ENCODE measurements at places on chromosomes 2 and 18. TPM values are rescaled to one million over a fixed set of nuclear protein-coding genes. Genes with fewer than 3 reads are reported as not detected.

GRCh38 chr2:137838255-137839092, 125.8 kb upstream of the HNMT start:
- DNase-seq: no peak

Gene PREB
- 113 TPM for total RNA-seq

Gene CPLX4
- not detected for total RNA-seq

DNA sequence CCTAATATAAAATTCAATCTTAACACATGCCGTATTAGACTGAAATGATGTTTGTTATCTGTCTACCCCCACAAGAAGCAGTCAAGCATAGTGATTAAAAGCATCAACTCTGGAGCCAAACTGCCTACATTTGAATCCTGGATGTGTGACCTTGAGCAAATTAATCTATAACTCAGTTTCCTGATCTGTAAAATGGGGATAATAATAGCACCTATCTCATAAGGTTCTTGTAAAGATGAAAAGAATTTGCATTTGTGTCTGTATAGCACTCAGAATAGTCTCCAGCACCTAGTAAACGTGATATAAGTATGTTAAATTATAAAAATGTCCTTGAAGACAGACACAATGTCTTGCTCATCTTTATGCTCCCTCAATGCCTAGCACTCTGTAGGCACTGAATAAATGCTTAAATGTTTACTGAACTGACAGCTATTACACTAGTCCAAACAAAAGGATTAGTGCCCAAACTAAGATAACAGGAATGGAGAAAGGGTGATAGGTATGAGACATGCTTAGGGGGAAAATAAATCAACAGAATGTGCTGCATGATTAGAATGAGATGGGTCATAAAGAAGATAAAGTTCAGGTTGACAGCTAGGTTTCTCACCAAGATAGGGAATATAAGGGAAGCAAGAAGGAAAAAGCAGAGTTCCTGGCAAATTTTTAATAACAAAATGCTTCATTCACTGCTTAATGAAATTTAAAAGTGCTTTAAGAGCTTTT, 180.6 kb downstream of the ATAD2B start:
- no peak for DNase-seq

GRCh38 chr2:19465978-19466377, 107.6 kb upstream of the OSR1 start:
- no peak for DNase-seq

DNA sequence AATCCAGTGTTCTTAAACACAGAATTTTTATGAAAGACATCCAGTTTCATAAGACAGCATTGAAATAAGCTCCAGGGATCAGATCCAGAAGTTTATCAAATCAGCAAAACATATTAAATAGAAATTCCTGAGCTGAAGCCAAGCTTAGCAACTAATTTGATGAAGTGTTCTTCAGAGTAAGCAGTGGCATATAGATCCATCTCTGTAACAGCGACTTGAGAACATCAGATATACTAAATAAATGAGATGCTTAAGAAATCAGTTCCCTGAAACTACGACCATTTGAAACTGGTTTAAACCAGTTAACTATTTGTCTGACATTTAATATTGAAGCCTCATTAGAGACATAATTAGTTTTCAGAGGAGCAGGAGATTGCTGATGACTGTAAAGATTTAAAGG, 34.1 kb downstream of the PPP1R1C start:
- no peak for DNase-seq

Gene DPP4
- 11.8 TPM for total RNA-seq

DNA sequence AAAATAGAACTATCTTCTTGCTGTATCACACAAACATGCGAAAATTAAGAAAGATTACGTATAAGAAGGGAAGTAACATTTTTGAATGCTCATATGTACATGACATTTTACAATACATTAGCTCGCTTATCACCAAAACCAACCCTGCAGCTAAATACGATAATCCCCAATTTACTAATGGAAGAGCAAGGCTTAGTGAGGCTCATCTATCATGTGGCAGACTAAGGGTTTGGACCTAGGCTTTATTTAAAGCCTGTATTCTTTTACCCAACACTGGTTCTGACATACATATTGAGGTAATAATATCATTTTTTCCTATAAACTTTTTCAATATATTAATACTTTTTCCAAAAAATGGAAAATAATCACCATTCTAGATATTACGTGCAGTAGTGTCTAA, 116.8 kb upstream of the TTC39C start:
- DNase-seq: no peak

Gene FAM228A
- total RNA-seq: 2.6 TPM

Gene ZNF892
- 3.7 TPM for total RNA-seq
